ENCODE measurements at places on chromosomes 6 and 20. TPM values are rescaled to one million over a fixed set of nuclear protein-coding genes. Genes with fewer than 3 reads are reported as not detected.
A peak's percentile ranks its signal among the peaks of the same experiment; 100 is the strongest.

- H3K4me1 ChIP-seq: no peaks in the 10 kb centered on the region
- no peaks in the 10 kb centered on the region for H3K27me3 ChIP-seq
- no peak for DNase-seq
Measured at GRCh38 chr6:131561925-131562707, 10.9 kb upstream of the ARG1 start.

DNA sequence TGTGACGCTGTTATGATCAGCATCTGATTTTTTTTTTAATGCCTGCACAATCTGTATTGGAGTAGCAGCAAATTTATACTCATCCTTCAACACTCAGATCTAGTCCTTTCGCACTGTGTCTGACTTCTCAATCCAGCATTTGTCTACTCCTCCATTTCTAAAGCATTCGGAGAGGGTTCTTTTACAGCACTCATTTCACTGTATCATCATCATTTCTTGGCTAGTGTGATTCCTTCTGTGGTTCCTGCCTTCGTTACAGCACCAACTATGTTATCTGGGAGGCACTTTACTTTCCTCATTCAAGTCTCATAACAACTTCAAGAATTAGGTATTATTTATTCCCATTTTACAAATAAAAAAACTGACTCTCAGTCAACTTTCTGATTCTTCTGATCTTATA, 18.0 kb downstream of the NUDT3 start:
- H3K36me3 ChIP-seq: no peaks in the 10 kb centered on the region
- no peak overlapping the region for H3K4me3 ChIP-seq
- no peak overlapping the region for H3K27ac ChIP-seq
- peaks cover 10% of the 10 kb centered on the region for H3K4me1 ChIP-seq
- no peak for DNase-seq

The MMS22L gene
- total RNA-seq: 5.8 TPM

The RAB32 gene
- 34.3 TPM for total RNA-seq

- H3K36me3 ChIP-seq: no peaks in the 10 kb centered on the region
- H3K27ac ChIP-seq: no peak overlapping the region
- no peaks in the 10 kb centered on the region for H3K4me1 ChIP-seq
- H3K27me3 ChIP-seq: no peaks in the 10 kb centered on the region
- DNase-seq: no peak
Measured at GRCh38 chr6:135586388-135586787, 88.8 kb upstream of the AHI1 start.

- H3K27ac ChIP-seq: no peak overlapping the region
- no peaks in the 10 kb centered on the region for H3K36me3 ChIP-seq
- no peak overlapping the region for H3K4me3 ChIP-seq
- no peaks in the 10 kb centered on the region for H3K4me1 ChIP-seq
- no peak for DNase-seq
Measured at GRCh38 chr6:47407300-47408281, 70.0 kb upstream of the CD2AP start.

DNA sequence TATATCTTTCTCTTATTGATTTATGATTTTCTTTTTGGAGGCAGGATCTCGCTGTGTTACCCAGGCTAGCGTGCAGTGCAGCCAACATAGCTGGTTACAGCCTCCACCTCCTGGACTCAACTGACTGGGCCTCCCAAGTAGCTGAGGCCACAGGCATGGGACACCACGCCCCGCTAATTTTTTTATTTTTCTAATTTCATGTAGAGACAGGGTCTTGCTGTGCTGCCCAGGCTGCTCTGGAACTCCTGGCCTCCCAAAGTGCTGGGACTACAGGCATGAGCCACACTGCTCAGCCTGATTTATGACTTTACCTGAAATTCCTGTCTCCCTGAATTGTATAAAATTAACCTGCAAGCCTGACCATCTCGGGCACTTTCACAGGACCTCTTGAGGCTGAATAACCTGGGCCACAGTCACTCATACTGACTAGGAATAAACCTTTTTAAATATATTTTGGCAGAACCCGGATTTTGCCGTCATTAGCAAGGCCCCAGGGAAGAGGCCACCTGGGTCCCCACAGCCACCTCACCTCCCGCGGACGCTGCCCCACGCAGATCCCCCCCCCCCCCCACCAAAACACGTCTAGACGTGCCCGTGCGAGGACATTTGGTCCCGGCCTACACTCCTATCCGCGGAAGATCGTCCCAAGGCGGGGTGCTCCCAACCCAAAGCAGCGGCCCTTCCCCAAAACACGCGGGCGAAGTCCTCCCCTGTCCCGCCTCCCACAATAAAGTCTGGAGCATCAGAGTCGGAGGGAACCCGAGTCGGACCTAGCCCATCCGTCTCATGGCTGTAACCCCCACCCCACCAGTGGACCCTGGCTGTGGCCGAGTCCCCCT, 902 bp downstream of the ZNF337 start:
- H3K4me1 ChIP-seq: peaks cover 8% of the 10 kb centered on the region
- H3K4me3 ChIP-seq: peak overlapping the region; percentile 67
- H3K36me3 ChIP-seq: no peaks in the 10 kb centered on the region
- peak overlapping the region; percentile 93 for H3K27ac ChIP-seq
- DNase-seq: no peak
- H3K27me3 ChIP-seq: no peaks in the 10 kb centered on the region

- no peak for DNase-seq
- no peaks in the 10 kb centered on the region for H3K27me3 ChIP-seq
- H3K27ac ChIP-seq: no peak overlapping the region
Measured at GRCh38 chr6:111183702-111184517, 96.6 kb downstream of the SLC16A10 start.

The CD93 gene
- 14.6 TPM for total RNA-seq

DNA sequence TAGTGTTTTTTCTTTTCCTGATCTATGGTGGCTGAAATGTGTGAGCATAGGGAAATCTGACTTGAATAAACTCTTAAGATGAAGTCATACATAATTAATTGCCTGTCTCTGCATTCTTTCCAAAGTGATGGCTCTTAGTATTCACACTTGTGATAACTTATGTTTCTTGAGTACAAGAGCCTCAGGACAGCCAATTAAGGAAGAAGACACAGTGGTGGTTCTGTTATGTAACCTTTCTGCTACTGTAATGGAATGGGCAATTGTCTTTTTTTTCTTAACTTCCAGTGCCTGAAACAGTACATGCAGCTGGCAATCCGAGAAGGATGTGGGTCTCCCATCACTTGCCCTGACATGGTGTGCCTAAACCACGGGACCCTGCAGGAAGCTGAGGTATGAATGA, 40.1 kb downstream of the RNF144B start:
- H3K4me3 ChIP-seq: no peak overlapping the region
- no peaks in the 10 kb centered on the region for H3K27me3 ChIP-seq
- no peak for DNase-seq

The EDN3 gene
- total RNA-seq: 0.55 TPM

DNA sequence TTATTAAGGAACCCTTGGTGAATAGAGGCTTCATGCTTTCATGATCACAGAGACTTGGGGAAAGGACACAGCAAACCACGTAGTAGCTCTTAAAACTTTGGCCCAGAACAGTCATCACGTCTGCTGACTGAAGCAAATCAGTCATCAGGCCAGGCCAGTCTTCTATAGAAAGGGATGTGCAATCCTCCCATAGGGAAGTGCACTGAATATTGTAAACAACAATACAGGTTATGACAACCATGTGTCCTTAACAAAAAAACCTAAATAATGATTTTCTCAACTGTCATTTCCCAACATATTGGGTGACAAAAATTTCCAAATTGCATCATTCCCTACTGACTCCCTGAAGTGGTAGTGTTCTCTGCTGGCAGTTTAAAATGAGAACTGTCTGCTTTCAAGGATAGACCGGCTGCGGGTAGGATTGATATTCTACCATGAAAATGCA, 388.2 kb upstream of the CITED2 start:
- no peaks in the 10 kb centered on the region for H3K36me3 ChIP-seq
- DNase-seq: no peak
- no peak overlapping the region for H3K4me3 ChIP-seq
- H3K4me1 ChIP-seq: no peaks in the 10 kb centered on the region
- H3K27ac ChIP-seq: peak overlapping the region; percentile 89
- no peaks in the 10 kb centered on the region for H3K27me3 ChIP-seq

GRCh38 chr20:40010483-40010882, 678.6 kb downstream of the MAFB start:
- H3K36me3 ChIP-seq: no peaks in the 10 kb centered on the region
- H3K27me3 ChIP-seq: no peaks in the 10 kb centered on the region
- DNase-seq: no peak

The RIN2 gene
- total RNA-seq: 54.2 TPM

- no peaks in the 10 kb centered on the region for H3K36me3 ChIP-seq
- H3K27me3 ChIP-seq: no peaks in the 10 kb centered on the region
- H3K27ac ChIP-seq: no peak overlapping the region
- DNase-seq: no peak
- H3K4me3 ChIP-seq: no peak overlapping the region
Measured at GRCh38 chr20:35421322-35421721, 9.5 kb upstream of the UQCC1 start.

DNA sequence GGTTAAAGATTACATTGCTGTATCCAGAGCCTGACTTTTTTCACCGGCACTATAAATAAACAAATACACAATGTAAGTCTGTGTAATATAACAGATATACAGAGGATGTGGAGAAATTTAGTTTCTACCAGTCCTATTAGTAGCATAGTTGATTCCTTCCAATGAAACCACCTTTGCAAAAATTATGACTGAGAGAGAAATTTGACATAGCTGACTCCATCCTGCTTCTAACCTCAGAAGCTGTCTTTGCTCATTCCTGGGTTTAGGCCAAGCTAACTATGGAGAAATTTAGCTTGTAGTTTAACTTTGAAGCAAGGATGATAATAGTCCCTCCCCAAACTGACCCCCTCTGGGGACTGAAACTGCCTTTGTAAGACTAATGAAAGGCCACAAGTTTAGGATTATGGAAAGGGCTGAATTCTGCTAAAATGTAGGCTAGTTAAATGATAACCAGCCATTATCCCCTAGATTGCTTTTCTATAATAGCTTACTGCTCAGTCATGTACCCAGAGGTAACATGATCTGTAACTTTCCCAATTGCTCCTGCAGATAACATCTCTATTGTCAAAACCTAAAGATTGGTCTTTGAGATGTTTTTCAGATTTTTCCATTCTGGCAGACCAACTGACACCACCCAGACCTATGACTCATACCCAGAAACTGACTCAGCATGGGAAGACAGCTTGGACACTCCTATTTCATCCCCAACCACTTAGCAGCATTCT, 172.8 kb upstream of the ARG1 start:
- no peak overlapping the region for H3K4me3 ChIP-seq
- DNase-seq: no peak
- no peaks in the 10 kb centered on the region for H3K27me3 ChIP-seq
- H3K36me3 ChIP-seq: no peaks in the 10 kb centered on the region
- H3K27ac ChIP-seq: no peak overlapping the region
- H3K4me1 ChIP-seq: no peaks in the 10 kb centered on the region

DNA sequence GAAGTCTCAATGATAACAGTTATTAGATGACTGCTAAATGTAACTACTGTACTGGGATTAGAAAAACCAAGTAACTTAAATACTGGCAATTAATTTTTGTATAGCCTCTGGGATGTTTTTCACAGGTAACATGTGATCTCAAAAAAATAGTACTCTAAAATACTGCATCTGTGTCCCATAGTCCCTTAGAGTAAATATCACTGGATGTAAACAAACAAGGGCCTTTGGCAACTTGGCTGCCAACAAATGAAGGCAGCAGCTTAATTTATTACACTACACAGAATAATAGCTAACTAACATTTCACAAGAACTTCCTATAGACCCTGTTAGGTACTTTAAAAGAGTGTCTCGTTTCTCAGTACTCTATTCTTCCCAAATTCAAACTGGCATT, 14.0 kb downstream of the ARHGAP18 start:
- no peak overlapping the region for H3K27ac ChIP-seq
- H3K4me1 ChIP-seq: no peaks in the 10 kb centered on the region
- H3K36me3 ChIP-seq: no peaks in the 10 kb centered on the region
- H3K27me3 ChIP-seq: no peaks in the 10 kb centered on the region
- DNase-seq: no peak
- no peak overlapping the region for H3K4me3 ChIP-seq

- H3K4me3 ChIP-seq: no peak overlapping the region
- no peak overlapping the region for H3K27ac ChIP-seq
- no peaks in the 10 kb centered on the region for H3K4me1 ChIP-seq
- DNase-seq: no peak
Measured at GRCh38 chr6:100103931-100104330, 109.9 kb upstream of the MCHR2 start.

Measured in sigmoid colon (tissue), 7 donors.